ENCODE measurements at places on chromosomes 16 and 17. TPM values are rescaled to one million over a fixed set of nuclear protein-coding genes. Genes with fewer than 3 reads are reported as not detected.

- no peak for DNase-seq
Observed at GRCh38 chr17:43741636-43742035, 17.0 kb downstream of the SOST start.

DNA sequence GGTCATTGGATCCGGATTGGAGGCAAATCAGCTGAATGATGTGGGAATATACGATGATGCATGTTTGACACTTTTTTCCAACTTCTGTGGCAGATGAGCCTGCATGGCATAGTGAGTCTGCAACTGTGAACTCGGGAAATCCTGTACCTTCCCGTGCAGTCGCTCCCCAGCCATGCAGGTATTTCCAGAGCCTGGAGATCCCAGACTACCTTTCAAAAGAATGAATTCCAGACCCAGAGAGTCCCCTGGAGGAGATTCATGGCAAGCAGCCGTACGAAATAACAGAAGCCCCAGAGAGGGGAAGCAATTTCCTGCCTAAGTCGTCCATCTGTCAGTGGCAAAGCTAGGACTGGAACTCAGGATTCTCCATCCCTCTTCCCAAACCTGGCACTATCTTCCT is 75.7 kb upstream of the FAM20A start:
- no peak for DNase-seq

DNA sequence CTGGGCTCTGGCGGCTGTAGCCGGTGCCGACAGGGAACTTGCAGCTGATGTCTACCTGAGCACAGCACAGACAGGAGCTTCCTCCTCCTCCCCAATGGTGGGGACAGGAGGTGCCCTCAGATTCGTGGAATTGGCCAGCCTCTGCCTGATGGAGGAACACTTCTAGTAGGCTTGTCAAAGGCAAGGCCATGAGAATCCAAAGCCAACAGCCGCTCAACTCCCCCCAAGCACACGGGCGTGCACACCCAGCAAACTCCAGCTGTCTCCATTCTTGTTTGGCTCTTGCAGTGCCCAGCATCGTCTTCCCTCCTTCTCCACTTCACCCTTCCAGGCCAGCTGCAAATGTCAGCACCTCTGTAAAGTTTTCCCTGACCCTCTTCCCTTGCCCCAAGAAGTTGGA is 35.1 kb downstream of the SCNN1G start:
- no peak for DNase-seq

DNAI2 gene
- total RNA-seq, result not detected

FASN gene
- total RNA-seq, result 364 TPM

KRT33B gene
- total RNA-seq, result not detected

FBXW10 gene
- 0.15 TPM for total RNA-seq

SEPTIN12 gene
- total RNA-seq, result not detected

Data from PC-3 (cell line).